ENCODE measurements at places on chromosomes 13 and 19. TPM values are rescaled to one million over a fixed set of nuclear protein-coding genes. Genes with fewer than 3 reads are reported as not detected.

The POGLUT2 gene
- total RNA-seq, result 25.5 TPM

The LRRC4B gene
- total RNA-seq, result 0.38 TPM

The ZNF333 gene
- total RNA-seq, result 21.4 TPM

The ZNF615 gene
- 20.0 TPM for total RNA-seq

The AP1M2 gene
- 2.9 TPM for total RNA-seq

The APC2 gene
- total RNA-seq, result 0.19 TPM

The ZNF560 gene
- total RNA-seq, result 2.7 TPM

The CHMP2A gene
- total RNA-seq, result 136 TPM

The FGF22 gene
- not detected for total RNA-seq

The SULT2B1 gene
- not detected for total RNA-seq

The SSC5D gene
- total RNA-seq, result 6.7 TPM

The PALM3 gene
- 0.28 TPM for total RNA-seq

The FAM187B gene
- not detected for total RNA-seq

The ACP7 gene
- 1.7 TPM for total RNA-seq
